OCI-LY7 (cell line): ENCODE measurements at places on chromosomes 11 and 22. TPM values are rescaled to one million over a fixed set of nuclear protein-coding genes. Genes with fewer than 3 reads are reported as not detected.

NPAS4 gene
- total RNA-seq: not detected in 2 replicates

DNA sequence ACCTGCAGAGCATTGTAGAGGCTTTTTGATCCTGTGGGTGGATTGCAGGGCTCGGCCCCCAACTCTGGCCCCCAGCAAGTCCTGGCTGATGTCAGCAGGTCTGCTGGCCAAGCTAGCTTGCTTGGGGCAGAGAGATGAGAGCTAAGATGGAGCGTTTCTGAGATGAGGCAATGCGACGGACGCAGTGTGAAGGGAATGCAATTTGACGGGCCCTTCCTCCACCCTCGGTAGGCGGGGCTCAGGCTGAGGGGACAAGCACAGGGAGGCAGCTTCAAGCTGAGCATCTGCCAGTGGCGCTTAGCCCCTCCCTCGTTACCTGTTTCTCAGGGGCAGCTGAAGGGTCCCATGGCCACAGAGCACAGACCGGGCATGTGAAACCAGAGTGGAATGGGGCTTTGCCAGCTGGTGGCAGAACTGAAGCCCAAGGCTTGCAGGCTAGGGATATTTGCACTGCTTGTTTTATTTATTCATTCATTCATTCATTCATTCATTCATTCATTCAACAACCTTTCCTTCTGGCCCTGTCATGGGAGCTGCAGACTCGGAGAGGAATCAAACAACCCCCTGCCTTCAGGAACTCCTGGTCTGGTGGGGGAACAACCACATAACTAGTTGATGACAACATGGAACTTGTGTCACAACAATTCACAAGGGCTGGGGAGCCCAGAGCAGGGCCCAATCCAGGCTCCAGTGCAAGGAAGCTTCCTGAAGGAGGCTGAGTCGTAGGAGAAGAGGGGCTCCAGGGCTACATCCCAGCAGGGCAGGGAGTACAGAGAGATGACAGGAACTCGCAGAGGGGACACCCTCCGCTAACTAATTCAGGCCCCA, 66.8 kb downstream of the THAP12 start:
- no peak for DNase-seq

GRCh38 chr22:46051646-46052045, 74.7 kb upstream of the WNT7B start:
- DNase-seq: no peak

- peak; percentile 90 for DNase-seq
These were observed 631 bp upstream of the C22orf39 start for GRCh38 chr22:19448076-19448607.

- no peak for DNase-seq
These were observed 53.6 kb downstream of the DDX10 start for GRCh38 chr11:108718466-108718865.

GRCh38 chr11:125603207-125603606, 10.6 kb downstream of the STT3A start:
- no peak for DNase-seq

PNPLA5 gene
- total RNA-seq: 0.15 TPM in 1 of 2 replicates, not detected in the other

DNA sequence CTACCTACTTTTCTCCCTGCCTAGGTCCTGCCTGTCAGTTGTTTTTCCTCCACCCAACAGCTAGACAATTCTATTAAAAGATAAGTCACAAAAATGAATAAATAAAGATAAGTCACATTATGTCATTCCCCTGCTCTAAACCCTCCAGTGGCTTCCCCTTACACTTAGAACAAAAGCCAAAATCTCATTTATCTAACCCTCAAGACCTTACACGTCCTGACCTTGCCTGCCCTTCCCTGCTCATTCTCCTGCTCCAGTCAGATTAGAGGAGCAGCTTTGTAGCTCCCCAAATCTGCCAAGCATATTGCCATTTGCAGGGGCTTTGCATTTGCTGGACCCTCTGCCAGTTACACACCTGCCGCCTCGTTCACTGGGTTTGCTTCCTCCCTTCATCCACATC, 16.7 kb downstream of the KREMEN1 start:
- no peak for DNase-seq

DNA sequence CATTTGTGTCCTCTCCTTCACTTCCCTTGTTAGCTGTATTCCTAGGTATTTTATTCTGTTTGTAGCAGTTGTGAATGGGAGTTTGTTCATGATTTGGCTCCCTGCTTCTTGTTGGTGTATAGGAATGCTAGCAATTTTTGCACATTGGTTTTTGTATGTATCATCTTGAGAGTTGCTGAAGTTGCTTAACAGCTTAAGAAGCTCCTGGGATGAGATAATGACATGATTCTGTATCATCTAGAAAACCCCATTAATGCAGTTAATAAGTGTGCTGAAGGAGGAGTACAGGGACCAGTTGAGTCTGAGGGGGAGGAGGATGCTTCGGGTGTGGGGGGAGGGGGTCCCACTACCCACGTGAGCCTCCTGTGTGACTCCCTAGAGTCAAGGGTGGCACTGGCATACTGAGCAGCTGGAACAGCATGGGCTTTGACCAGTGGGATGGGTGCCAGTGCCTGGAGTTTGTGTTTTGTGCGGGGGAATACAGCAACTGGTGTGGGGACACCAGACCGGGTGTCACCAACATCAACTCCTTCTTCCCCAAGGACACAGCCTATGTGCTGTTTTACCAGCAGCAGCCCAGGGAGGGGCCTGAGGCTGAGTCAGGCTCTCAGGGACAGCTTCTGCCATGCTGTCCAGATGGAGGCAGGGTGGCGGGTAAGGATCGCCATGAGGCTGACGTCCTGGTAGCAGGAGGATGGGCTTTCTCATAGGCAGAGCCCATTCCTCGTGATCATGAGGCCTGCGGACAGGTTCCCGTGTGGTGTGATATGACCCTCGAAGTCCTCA, 24.1 kb downstream of the USP35 start:
- DNase-seq: no peak
